ENCODE measurements at places on chromosomes 1 and 21.

DNA sequence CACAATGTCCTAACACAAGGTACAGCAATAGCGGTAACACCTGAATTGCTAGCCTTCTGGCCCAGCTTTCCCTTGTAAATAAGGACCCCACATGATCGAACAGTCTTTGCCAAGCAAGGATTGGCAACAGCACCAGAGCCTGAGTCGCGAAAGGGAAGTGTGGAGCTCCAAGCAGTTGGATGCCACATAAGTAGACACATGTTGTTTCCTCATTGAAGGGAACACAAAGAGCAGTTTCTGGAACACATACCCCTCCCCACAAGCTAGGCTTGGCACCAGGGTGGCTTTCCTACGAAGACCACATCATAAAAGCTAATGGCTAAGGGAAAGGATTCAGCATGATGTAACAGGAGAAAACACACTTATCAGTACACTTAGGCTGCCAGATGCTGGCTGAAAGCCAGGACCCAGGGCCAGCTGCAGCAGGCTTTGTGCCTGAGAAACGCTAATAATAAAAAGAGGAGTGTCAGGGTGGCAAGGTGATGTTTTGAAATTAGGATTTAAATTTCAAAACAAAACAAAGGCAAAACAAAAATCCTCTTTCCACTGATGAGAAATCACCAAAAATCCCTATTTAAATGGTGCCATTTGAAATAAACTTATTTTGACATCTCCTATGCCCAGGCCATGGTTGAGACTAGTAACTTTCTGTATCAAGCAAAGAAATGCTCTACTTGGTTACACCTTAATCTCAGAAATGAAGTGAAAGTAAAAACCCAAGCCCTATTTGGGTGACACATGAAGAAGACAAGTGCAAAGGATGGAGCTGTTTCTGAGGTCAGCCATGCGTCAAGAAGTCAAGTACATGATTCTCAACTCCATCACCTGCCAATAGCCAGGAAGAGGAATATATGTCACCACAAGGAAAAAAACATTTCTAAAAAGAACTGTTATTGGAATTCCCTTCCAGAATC, 11.9 kb upstream of the CPLANE2 start:
- H3K27me3 ChIP-seq, result no peaks in the 10 kb centered on the region
- H3K36me3 ChIP-seq, result peaks cover 20% of the 10 kb centered on the region
- DNase-seq, result no peak
- H3K4me3 ChIP-seq, result no peak overlapping the region
- H3K4me1 ChIP-seq, result peaks cover 37% of the 10 kb centered on the region

DNA sequence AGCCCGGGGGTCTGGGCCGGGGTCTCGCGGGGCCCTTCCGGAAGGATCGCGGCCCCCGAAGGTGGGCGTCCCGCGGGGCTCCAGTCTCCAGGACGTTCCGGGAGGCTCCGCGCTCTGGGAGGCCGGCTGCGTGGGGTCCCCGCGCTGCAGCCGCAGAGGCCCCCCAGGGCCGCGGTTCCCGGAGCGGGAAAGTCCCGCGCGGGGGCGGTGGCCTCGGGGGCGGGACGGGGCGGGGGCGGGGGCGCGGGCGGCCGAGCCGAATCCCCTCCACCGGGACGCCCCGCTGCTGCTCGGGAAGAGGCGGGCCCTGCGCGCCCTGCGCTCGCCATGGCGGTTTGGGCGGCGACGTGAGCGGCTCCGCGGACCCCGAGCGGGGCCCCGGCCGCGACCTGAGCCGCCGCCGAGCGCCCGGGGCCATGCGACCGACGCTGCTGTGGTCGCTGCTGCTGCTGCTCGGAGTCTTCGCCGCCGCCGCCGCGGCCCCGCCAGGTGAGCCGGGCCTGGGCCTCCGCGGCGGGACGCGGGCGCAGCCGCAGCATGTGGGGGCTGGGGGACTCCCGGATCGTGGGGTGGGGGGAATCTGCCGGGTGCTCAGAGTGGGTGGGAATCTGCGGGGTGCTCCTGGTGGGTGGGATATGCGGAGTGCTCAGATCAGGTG, at the start of gene IFNGR2:
IFNGR2 (plus strand) TSS at position 286 of the 658 bp plus-strand sequence; CDS start at position 417, 131 bp downstream.
- peak; percentile 34 for DNase-seq
- peaks cover 20% of the 10 kb centered on the region for H3K36me3 ChIP-seq
- no peaks in the 10 kb centered on the region for H3K27me3 ChIP-seq
- H3K4me3 ChIP-seq, result peak within 1 kb of the TSS; percentile 100

DNA sequence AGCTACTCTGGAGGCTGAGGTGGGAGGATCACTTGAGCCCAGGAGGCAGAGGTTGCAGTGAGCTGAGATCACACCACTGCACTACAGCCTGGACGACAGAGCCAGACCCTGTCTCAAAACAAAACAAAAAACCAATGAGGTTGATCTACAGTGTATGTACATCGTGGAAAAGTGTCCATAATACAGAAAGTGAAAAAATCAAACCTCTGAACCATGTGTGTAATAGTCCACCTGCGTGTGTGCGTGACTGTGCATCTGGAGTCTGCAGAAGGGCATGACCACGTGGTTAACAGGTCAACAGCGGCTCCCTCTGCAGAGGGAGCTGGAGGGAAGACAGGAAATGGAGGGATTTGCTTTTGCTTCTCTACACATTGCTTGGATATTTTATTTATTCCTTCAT, 32.4 kb upstream of the ENO1 start:
- DNase-seq, result no peak
- peaks cover 4% of the 10 kb centered on the region for H3K36me3 ChIP-seq
- H3K4me1 ChIP-seq, result no peaks in the 10 kb centered on the region
- no peak overlapping the region for H3K27ac ChIP-seq
- H3K27me3 ChIP-seq, result peaks cover 14% of the 10 kb centered on the region

DNA sequence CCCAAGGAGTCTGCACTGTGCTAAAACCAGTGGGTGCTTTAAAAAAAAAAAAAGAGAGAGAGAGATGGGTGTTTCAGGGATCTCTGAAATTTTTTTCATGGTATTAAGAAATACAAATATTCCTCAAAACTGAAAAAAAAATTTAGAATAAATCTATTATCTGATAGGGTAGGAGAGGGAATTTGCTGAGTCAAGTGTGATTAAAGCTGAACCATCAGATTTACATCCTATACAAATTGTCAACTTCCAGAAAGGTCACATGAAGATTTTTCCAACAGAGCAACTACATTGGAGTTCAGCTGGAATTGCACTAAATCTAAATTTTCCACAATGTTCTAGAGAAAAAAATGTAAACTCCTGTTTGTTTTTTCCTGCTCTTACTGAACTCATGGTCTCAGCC, 79.3 kb upstream of the DSCAM start:
- no peak for DNase-seq
- no peaks in the 10 kb centered on the region for H3K27me3 ChIP-seq
- H3K4me3 ChIP-seq, result no peak overlapping the region
- H3K4me1 ChIP-seq, result no peaks in the 10 kb centered on the region

GRCh38 chr1:193368302-193368701, 181.9 kb upstream of the B3GALT2 start:
- DNase-seq, result no peak
- H3K27ac ChIP-seq, result peak overlapping the region; percentile 52
- no peaks in the 10 kb centered on the region for H3K27me3 ChIP-seq
- peaks cover 6% of the 10 kb centered on the region for H3K4me1 ChIP-seq

DNA sequence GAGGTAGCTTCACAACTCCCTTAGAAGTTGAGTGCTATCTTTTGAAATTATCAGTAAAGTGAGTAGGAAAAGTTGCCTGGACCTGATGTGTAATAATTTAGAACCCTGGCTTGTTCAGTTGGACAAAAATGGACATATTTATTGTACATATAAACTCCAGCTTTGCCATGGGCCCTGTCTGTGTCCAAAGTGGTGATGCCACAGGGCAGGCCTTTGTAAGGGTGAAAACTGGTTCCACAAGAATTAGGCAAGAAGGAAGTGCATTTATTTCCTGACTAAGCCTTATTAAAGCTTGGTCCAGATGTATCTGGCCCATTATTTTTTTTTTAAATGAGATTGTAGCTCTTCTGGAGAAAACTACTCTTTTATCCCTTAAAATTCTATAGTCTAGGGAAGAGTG, 47.9 kb downstream of the MACO1 start:
- H3K4me1 ChIP-seq, result peaks cover 45% of the 10 kb centered on the region
- H3K4me3 ChIP-seq, result no peak overlapping the region
- no peaks in the 10 kb centered on the region for H3K27me3 ChIP-seq
- no peak overlapping the region for H3K27ac ChIP-seq

DNA sequence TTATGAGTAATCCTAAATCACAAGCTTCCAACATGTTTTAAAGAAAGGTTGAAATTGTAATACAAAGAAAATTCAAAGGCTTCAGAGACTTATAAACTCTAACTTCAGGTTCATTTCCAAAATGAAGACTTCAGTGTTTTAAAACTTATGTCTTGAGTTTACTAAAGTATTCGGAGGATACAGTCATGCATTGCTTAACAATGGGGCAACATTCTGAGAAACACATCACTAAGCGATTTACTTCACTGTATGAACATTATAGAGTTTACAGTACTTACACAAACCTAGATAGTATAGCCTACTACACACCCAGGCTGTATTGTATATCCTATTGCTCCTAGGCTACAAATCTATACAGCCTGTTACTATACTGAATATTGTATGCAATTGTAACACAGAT, 38.3 kb downstream of the CEP170 start:
- H3K27me3 ChIP-seq, result no peaks in the 10 kb centered on the region
- peaks cover 23% of the 10 kb centered on the region for H3K4me1 ChIP-seq
- H3K36me3 ChIP-seq, result peaks cover 45% of the 10 kb centered on the region
- no peak for DNase-seq
- H3K27ac ChIP-seq, result no peak overlapping the region

- H3K36me3 ChIP-seq, result peaks cover 33% of the 10 kb centered on the region
- H3K4me1 ChIP-seq, result peaks cover 28% of the 10 kb centered on the region
- H3K4me3 ChIP-seq, result peak overlapping the region; percentile 18
- DNase-seq, result no peak
Measured at GRCh38 chr1:23718482-23718881, 24.8 kb upstream of the ELOA start.

DNA sequence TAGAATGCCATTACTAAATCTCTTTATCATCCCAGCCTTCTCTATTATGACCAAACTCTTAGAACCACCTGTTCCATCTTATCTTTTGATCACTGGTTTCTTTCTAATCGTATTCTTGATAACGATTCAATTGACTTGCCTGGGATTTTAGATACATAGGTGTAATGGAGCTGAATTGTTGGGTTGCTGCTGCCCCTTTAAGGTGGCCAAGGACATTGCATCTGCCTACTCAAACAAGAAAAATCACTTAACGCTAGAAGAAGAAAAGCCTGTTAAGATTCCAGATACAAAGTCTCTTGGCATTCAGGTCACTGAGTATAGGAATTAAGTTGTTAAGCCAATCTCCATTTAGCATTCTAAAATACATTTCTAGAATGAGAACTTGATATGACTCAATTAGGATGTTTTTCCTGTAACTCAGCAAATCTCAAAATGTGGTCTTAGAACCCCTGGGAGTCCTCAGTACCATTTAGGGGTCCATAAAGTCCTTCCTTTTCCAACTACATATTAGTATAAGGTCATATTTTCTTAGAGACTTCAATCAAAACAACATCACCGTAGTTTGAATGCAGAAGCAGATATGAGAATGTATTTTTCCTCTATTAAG, 12.4 kb downstream of the NEXN start:
- no peak for DNase-seq
- H3K36me3 ChIP-seq, result no peaks in the 10 kb centered on the region
- H3K4me1 ChIP-seq, result no peaks in the 10 kb centered on the region
- no peak overlapping the region for H3K4me3 ChIP-seq
- H3K27me3 ChIP-seq, result no peaks in the 10 kb centered on the region
- no peak overlapping the region for H3K27ac ChIP-seq

- no peak for DNase-seq
- no peak overlapping the region for H3K27ac ChIP-seq
- H3K4me3 ChIP-seq, result no peak overlapping the region
- no peaks in the 10 kb centered on the region for H3K36me3 ChIP-seq
Measured at GRCh38 chr1:237478842-237479241, 411.9 kb downstream of the ZP4 start.

- DNase-seq, result peak; percentile 40
- peak overlapping the region; percentile 90 for H3K27ac ChIP-seq
- no peaks in the 10 kb centered on the region for H3K36me3 ChIP-seq
- H3K27me3 ChIP-seq, result peaks cover 12% of the 10 kb centered on the region
- peaks cover 27% of the 10 kb centered on the region for H3K4me1 ChIP-seq
Measured at GRCh38 chr1:35577071-35577998, 4.2 kb downstream of the TFAP2E start.

GRCh38 chr1:154884869-154885701, 15.0 kb upstream of the KCNN3 start:
- no peak for DNase-seq
- no peaks in the 10 kb centered on the region for H3K27me3 ChIP-seq
- no peak overlapping the region for H3K4me3 ChIP-seq

DNA sequence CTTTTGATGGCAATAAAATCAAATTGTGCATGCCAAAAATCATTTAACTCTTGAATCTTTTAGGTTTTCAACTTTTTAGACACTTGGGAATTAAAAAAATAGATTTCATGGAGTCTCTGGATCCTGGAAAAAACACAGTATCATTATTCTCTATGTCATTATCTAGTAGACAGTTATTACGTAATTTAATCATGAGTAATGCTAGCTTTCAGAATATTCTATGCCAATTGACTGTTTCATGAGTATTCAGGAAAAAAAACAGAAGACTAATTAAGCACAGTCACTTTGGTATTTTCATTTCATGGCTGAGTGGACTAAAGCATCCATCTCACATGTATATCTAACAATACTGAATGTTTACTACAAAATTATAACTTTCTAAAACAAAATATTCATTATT, 44.0 kb downstream of the ODF2L start:
- no peak overlapping the region for H3K27ac ChIP-seq
- DNase-seq, result no peak
- no peak overlapping the region for H3K4me3 ChIP-seq
- H3K4me1 ChIP-seq, result no peaks in the 10 kb centered on the region
- peaks cover 34% of the 10 kb centered on the region for H3K36me3 ChIP-seq
- H3K27me3 ChIP-seq, result no peaks in the 10 kb centered on the region

- H3K4me1 ChIP-seq, result peaks cover 27% of the 10 kb centered on the region
- no peaks in the 10 kb centered on the region for H3K27me3 ChIP-seq
- H3K36me3 ChIP-seq, result peaks cover 31% of the 10 kb centered on the region
- no peak overlapping the region for H3K27ac ChIP-seq
Measured at GRCh38 chr1:52059321-52059720, 3.2 kb downstream of the BTF3L4 start.

- DNase-seq, result no peak
- no peak overlapping the region for H3K4me3 ChIP-seq
- no peaks in the 10 kb centered on the region for H3K27me3 ChIP-seq
- no peaks in the 10 kb centered on the region for H3K36me3 ChIP-seq
- H3K27ac ChIP-seq, result no peak overlapping the region
Measured at GRCh38 chr1:4306559-4307467, 347.6 kb upstream of the AJAP1 start.

- H3K4me3 ChIP-seq, result no peak overlapping the region
- DNase-seq, result no peak
- no peak overlapping the region for H3K27ac ChIP-seq
- H3K27me3 ChIP-seq, result peaks cover 12% of the 10 kb centered on the region
- H3K36me3 ChIP-seq, result no peaks in the 10 kb centered on the region
Measured at GRCh38 chr1:15028102-15028501, 125.4 kb upstream of the TMEM51 start.

DNA sequence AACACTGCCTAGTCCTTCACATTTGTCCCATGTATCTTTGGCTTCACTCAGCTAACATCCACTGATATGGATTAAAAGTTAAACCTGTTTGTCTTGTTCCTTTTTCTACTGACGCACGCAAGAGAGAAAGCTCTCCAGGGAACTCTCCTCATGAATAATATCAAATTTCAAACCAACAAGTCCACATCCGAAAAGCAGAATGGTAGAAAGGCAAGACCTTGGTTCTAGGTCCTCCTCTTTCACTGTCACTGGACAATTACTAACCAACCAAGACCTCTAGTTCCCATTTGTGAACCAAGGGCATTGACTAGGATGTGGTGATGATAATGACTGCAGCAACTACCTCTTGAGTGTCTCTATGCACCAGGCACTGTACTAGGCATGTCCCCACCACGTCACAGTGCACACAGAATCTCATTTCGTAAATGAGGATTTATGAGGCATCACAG, 8.4 kb downstream of the PLPP3 start:
- no peak overlapping the region for H3K27ac ChIP-seq
- H3K4me1 ChIP-seq, result peaks cover 12% of the 10 kb centered on the region
- no peaks in the 10 kb centered on the region for H3K36me3 ChIP-seq
- DNase-seq, result no peak

Data from stimulated activated naive B cell treated with anti-CD40 and anti-IgM and Interleukin-4, amounts not matched to agents 10 μg/mL and 1 μg/mL and 100 μg/mL, for 72 hours (primary cell).